ENCODE measurements at places on chromosomes 1 and 21. TPM values are rescaled to one million over a fixed set of nuclear protein-coding genes. Genes with fewer than 3 reads are reported as not detected.

DNA sequence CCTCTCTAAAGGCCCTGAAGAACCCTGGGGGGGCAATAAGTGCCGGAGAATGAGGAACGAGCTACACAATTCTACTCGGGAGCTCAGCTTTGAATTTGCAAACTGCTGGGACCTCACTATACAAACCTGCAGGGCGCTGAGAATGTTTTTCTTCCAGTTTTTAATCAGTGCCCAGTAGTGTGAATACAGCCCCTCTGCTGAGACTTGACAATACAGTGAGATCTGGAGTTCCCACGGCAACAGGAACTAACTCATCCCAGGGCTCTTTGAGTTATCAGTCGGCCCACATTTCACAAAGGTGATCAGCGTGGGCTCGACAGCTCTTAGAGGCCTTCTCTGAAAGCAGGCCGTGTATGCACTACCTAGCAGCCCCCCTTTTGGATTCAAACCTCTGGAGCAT lies 41.7 kb downstream of the TMEM53 start:
- no peaks in the 10 kb centered on the region for H3K27me3 ChIP-seq
- H3K4me3 ChIP-seq = peak overlapping the region; percentile 69
- peaks cover 45% of the 10 kb centered on the region for H3K36me3 ChIP-seq
- H3K27ac ChIP-seq = peak overlapping the region; percentile 97

GRCh38 chr1:30507401-30508174 lies 215.8 kb downstream of the MATN1 start:
- peaks cover 42% of the 10 kb centered on the region for H3K27me3 ChIP-seq
- H3K4me1 ChIP-seq = no peaks in the 10 kb centered on the region
- no peak for DNase-seq
- H3K27ac ChIP-seq = no peak overlapping the region
- no peaks in the 10 kb centered on the region for H3K36me3 ChIP-seq

- no peak overlapping the region for H3K4me3 ChIP-seq
- no peak for DNase-seq
- no peak overlapping the region for H3K27ac ChIP-seq
- no peaks in the 10 kb centered on the region for H3K27me3 ChIP-seq
- H3K4me1 ChIP-seq = no peaks in the 10 kb centered on the region
- H3K36me3 ChIP-seq = no peaks in the 10 kb centered on the region
Measured at GRCh38 chr1:246096356-246096755, 410.7 kb downstream of the SMYD3 start.

GRCh38 chr1:228884615-228885566 lies 149.6 kb downstream of the RHOU start:
- no peak for DNase-seq
- no peaks in the 10 kb centered on the region for H3K4me1 ChIP-seq
- H3K36me3 ChIP-seq = no peaks in the 10 kb centered on the region
- H3K27me3 ChIP-seq = no peaks in the 10 kb centered on the region
- no peak overlapping the region for H3K27ac ChIP-seq
- H3K4me3 ChIP-seq = no peak overlapping the region

- no peak overlapping the region for H3K27ac ChIP-seq
- no peaks in the 10 kb centered on the region for H3K36me3 ChIP-seq
- H3K27me3 ChIP-seq = no peaks in the 10 kb centered on the region
- peaks cover 55% of the 10 kb centered on the region for H3K4me1 ChIP-seq
- no peak overlapping the region for H3K4me3 ChIP-seq
Measured at GRCh38 chr1:9280015-9280860, 12.5 kb upstream of the SPSB1 start.

DNA sequence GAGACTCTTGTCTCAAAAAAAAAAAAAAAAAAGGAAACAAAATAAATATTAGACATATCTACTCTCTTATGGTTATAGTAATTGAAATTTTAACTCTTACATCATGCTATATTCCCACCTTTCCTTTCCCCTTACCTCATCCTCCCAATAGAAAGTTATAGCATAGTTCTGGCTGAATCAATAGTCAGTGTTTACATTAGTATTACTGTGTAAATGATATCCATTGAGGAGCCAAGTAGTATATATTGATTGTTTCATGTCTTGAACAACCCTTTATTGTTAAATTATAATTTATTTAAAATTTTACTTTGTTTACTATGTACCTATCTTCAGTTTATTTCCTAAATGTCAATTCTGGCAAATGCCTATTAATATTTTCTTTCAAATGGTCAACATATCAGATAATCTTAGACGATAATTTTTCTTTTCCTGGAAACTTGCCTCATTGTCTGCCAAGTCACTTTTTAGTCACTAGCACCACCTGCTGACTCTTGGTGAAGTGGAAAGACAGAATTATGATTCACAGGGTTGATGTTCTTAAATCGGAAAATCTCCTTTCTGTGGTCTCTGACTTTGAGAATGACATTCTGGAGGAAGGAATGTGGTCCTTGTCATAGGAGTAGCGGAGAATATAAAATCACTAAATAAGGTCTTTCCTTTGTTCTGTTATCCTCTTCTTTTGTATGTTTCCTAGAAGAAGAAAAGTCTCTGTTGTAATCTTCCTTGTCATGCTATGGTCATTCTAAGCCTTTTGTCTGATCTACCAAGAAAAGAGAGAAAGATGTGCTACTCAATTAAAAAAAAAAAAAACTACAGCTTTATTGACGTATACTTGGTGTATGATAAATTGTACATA lies 8.6 kb downstream of the HJV start:
- no peak overlapping the region for H3K27ac ChIP-seq
- peak; percentile 73 for DNase-seq
- no peak overlapping the region for H3K4me3 ChIP-seq
- H3K27me3 ChIP-seq = no peaks in the 10 kb centered on the region

- no peak overlapping the region for H3K4me3 ChIP-seq
- DNase-seq = peak; percentile 83
- H3K27ac ChIP-seq = no peak overlapping the region
- H3K27me3 ChIP-seq = peaks cover 29% of the 10 kb centered on the region
- H3K4me1 ChIP-seq = no peaks in the 10 kb centered on the region
Measured at GRCh38 chr1:202692959-202693555, 17.2 kb downstream of the SYT2 start.

GRCh38 chr1:198449261-198449660 lies 91.2 kb downstream of the ATP6V1G3 start:
- H3K4me3 ChIP-seq = no peak overlapping the region
- no peaks in the 10 kb centered on the region for H3K36me3 ChIP-seq
- H3K27ac ChIP-seq = peak overlapping the region; percentile 59
- no peaks in the 10 kb centered on the region for H3K27me3 ChIP-seq

LRRC47 gene
- total RNA-seq = 36.6 TPM

- H3K4me1 ChIP-seq = peaks cover 64% of the 10 kb centered on the region
- H3K27ac ChIP-seq = peak overlapping the region; percentile 5
- no peaks in the 10 kb centered on the region for H3K36me3 ChIP-seq
- no peak for DNase-seq
Measured at GRCh38 chr1:27614625-27615344, 10.8 kb upstream of the AHDC1 start.

- H3K27ac ChIP-seq = no peak overlapping the region
- no peaks in the 10 kb centered on the region for H3K4me1 ChIP-seq
- no peaks in the 10 kb centered on the region for H3K27me3 ChIP-seq
Measured at GRCh38 chr1:204390751-204391466, 20.7 kb downstream of the PPP1R15B start.

- no peaks in the 10 kb centered on the region for H3K4me1 ChIP-seq
- no peak overlapping the region for H3K27ac ChIP-seq
- DNase-seq = no peak
- H3K4me3 ChIP-seq = no peak overlapping the region
- H3K36me3 ChIP-seq = no peaks in the 10 kb centered on the region
- H3K27me3 ChIP-seq = no peaks in the 10 kb centered on the region
Measured at GRCh38 chr1:222090103-222090502, 348.2 kb upstream of the DUSP10 start.

DNA sequence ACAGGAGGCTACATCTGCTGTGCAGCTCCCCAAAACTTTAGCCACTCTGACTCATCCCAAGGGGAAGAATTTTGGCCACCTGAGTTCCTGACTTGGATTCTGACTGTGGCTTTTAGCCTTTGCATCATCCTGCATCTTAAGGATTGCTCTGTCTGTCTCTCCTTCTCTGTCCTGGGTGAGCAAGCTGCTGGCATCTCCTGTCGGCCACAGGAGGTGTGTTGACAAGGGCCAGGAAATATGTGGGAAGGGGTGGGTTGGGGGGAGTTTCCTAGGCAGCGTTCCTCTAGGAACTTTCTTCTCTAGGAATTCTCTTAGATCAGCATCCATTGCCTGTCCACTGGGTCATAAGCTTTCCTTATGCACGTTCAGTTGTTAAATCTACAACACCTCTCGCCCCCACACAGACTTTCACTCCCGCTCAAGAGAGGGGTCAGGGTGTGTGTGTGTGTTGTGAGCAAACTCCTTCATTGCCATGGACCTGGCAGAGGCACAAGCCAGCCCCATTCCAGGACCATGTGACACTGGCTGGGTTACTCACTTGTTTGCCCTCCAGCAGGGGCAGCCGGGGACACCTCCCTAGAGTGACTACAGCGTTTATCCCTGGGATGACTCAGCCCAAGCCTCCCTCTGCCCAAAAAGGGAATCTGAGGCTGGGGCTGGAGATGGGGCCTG lies 145.0 kb upstream of the DUSP10 start:
- no peak overlapping the region for H3K27ac ChIP-seq
- DNase-seq = peak; percentile 51

DNA sequence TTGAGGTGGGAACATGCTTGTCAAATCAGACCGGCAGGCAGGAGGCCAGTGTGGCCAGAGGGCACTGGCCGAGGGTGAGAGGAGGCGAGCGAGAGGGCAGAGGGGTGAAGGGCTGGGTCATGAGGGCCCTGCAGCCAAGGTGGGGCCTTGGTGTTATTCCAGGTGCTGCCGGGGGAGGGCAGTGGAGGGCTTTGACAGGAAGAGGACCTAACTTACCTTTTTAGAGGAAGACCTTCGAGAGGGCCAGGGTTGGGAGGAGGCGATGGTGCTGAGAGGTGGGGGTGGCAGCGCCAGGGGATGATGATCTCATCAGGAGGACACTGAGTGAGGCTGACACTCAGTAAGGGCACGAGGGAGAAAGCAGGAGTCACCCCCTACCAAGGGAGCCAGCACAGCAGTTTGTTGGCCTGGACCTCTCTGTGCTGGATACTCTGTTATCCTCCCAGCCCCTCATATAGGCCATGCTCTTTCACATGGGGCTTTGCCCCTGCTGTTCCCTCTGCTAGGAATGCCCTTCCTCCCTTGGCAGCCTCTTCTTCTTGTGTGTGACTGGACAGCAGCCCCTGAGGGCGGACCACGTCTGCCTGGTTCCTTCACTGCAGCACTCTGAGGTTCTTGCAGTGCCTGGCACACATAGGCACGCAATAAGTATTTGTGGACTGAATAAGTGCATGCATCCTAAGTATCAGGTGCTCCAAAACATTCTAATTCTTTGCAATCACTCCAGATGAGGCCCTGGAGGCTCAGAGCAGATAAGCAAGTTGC lies 7.5 kb upstream of the TTC22 start:
- H3K4me3 ChIP-seq = no peak overlapping the region
- H3K36me3 ChIP-seq = no peaks in the 10 kb centered on the region
- H3K27me3 ChIP-seq = no peaks in the 10 kb centered on the region

OR2T33 gene
- not detected for total RNA-seq

BATF3 gene
- total RNA-seq = 6.4 TPM

NCAM2 gene
- total RNA-seq = 30.4 TPM

FNDC10 gene
- 7.7 TPM for total RNA-seq

RPE65 gene
- not detected for total RNA-seq

S100A14 gene
- 100.0 TPM for total RNA-seq

GRCh38 chr1:226868726-226869125 lies 1.7 kb upstream of the PSEN2 start:
- peaks cover 20% of the 10 kb centered on the region for H3K4me1 ChIP-seq
- H3K4me3 ChIP-seq = no peak overlapping the region
- H3K36me3 ChIP-seq = no peaks in the 10 kb centered on the region
- no peak overlapping the region for H3K27ac ChIP-seq
- H3K27me3 ChIP-seq = no peaks in the 10 kb centered on the region

PRMT2 gene
- 99.5 TPM for total RNA-seq

DNA sequence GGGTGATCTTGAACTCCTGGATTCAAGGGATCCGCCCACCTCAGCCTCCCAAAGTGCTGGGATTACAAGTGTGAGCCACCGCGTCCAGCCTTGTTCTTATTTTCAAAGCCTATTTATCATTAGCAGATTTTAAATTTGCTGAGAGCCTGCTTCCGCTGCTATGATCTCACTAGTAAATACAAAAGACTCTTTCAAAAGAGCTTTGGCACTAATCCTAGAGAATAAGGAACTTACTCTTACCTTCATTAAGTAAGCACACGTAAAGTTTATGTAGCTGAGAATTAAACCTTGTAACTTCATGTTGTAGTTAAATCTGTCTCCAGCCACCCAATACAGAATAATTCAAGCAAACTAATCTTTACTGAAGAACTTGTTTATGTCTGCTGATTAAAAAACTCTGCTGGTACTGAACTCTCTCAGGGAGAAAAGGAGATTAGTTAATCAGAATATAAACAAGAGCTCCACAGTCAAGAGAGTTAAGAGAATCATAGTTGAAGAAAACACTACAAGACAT lies 72.3 kb downstream of the RUSC1 start:
- no peak for DNase-seq
- H3K27ac ChIP-seq = peak overlapping the region; percentile 48
- H3K27me3 ChIP-seq = no peaks in the 10 kb centered on the region
- no peaks in the 10 kb centered on the region for H3K4me1 ChIP-seq
- H3K4me3 ChIP-seq = no peak overlapping the region

DNA sequence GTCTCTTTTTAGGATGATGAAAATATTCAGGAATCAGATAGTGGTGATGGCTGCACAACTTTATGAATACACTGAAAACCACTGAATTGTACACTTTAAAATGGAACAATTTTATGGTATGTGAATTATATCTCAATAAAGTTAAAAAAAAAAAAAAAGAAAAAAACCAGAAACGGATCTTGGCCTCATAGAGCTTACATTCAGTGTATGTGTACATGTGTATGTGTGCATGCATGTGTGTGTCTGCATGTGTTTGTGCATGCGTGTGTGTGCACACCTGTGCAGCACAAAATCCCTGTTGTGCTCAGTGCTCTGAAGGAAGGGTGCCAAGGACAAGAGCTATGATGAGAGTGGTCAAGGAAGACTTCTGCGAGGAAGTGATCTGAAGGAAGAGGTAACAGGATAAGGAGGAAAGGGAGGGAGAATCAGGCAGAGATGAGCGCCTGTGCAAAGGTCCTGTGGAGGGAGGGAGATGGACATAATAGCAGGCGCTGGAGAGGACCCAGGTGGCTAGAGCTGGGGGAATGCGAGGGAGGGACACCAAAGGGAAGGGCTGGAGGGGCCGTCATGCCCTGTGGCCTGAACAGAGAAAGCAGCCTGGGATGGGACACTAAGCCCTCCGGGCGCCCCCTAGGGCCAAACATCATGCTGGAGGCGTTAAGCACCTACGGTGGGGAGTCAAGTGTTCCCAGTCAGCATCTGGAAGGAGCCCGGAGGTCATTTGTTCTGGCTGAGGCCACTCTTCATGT lies 25.2 kb downstream of the NKAIN1 start:
- no peak for DNase-seq
- no peak overlapping the region for H3K4me3 ChIP-seq
- H3K27me3 ChIP-seq = no peaks in the 10 kb centered on the region
- H3K27ac ChIP-seq = no peak overlapping the region
- H3K36me3 ChIP-seq = no peaks in the 10 kb centered on the region
- no peaks in the 10 kb centered on the region for H3K4me1 ChIP-seq

CCDC190 gene
- total RNA-seq = 2.1 TPM

GRCh38 chr1:145804235-145805045 lies 19.5 kb downstream of the RNF115 start:
- H3K27me3 ChIP-seq = no peaks in the 10 kb centered on the region
- H3K36me3 ChIP-seq = no peaks in the 10 kb centered on the region
- DNase-seq = no peak
- H3K4me1 ChIP-seq = no peaks in the 10 kb centered on the region

GRCh38 chr1:209747580-209748262 lies 8.1 kb upstream of the TRAF3IP3 start:
- peak overlapping the region; percentile 50 for H3K27ac ChIP-seq
- H3K4me1 ChIP-seq = no peaks in the 10 kb centered on the region
- peak overlapping the region; percentile 15 for H3K4me3 ChIP-seq
- no peaks in the 10 kb centered on the region for H3K36me3 ChIP-seq

- peaks cover 40% of the 10 kb centered on the region for H3K4me1 ChIP-seq
- H3K4me3 ChIP-seq = peak overlapping the region; percentile 81
- H3K27me3 ChIP-seq = no peaks in the 10 kb centered on the region
Measured at GRCh38 chr1:108199201-108199691, 897 bp downstream of the SLC25A24 start.

HLX gene
- 15.4 TPM for total RNA-seq
